ENCODE measurements at places on chromosomes 13 and 19. TPM values are rescaled to one million over a fixed set of nuclear protein-coding genes. Genes with fewer than 3 reads are reported as not detected.
A peak's percentile ranks its signal among the peaks of the same experiment; 100 is the strongest.

DNA sequence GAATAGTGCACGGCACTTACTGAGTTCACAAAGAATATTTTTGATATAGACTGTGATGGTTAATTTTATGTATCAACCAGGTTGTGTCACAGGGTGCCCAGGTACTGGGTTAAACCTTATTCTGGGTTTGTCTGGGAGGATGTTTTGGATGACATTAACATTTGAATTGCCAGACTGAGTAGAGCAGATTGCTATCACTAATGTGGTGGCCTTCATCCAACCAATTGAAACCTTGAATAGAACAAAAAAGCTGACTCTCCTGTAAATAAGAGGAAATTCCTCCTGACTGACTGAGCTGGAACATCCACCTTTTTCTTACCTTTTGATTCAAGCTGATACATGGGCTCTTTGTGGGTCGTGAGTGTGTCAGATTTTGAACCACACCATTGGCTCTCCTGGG lies 1424.4 kb upstream of the MIR17HG start:
- H3K27me3 ChIP-seq = no peaks in the 10 kb centered on the region
- H3K36me3 ChIP-seq = no peaks in the 10 kb centered on the region
- H3K4me3 ChIP-seq = no peak overlapping the region
- DNase-seq = no peak

- peaks cover 5% of the 10 kb centered on the region for H3K4me1 ChIP-seq
- no peaks in the 10 kb centered on the region for H3K27me3 ChIP-seq
- H3K4me3 ChIP-seq = peak overlapping the region; percentile 60
- no peaks in the 10 kb centered on the region for H3K36me3 ChIP-seq
Observed at GRCh38 chr19:20999731-21000352, 20.6 kb upstream of the ZNF430 start.

DNA sequence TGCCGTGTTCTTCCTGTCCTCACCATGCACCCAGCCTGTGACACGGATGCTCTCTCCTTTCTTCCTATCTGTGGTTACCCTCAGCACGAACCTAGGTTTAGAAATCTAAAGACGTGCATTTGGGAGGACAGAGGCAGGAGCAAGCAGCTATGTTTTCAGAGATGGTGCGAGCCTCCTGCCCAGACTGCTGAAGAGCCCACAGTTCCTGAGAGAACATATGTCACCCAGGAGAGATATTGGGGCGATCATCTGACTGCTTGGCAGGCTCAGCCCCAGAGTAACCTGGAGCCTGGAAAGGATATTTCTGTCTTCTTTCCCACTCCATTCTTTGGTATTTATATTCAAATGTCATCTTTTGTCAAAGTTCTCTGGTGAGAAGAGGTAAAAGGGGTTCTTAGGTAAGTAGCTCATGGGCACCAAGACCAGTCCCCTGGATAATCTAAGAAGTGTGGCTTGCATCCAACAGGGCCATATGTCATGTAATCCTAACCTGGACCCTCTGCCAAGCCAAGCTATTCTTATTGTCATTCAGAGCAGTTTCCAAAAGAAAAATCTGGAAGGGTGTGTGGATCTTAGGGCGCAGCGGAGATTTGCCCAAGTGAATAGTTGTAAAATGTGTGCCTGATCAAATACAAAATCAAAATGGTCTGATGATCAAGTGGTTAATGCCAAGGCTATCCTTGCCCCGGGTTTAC lies 59.5 kb downstream of the FGF9 start:
- no peaks in the 10 kb centered on the region for H3K27me3 ChIP-seq
- H3K4me3 ChIP-seq = no peak overlapping the region
- no peaks in the 10 kb centered on the region for H3K36me3 ChIP-seq
- no peak for DNase-seq

PPM1N gene
- total RNA-seq = 2.6 TPM

GTPBP3 gene
- 44.3 TPM for total RNA-seq
